ENCODE measurements at places on chromosomes 7 and 10.

DNA sequence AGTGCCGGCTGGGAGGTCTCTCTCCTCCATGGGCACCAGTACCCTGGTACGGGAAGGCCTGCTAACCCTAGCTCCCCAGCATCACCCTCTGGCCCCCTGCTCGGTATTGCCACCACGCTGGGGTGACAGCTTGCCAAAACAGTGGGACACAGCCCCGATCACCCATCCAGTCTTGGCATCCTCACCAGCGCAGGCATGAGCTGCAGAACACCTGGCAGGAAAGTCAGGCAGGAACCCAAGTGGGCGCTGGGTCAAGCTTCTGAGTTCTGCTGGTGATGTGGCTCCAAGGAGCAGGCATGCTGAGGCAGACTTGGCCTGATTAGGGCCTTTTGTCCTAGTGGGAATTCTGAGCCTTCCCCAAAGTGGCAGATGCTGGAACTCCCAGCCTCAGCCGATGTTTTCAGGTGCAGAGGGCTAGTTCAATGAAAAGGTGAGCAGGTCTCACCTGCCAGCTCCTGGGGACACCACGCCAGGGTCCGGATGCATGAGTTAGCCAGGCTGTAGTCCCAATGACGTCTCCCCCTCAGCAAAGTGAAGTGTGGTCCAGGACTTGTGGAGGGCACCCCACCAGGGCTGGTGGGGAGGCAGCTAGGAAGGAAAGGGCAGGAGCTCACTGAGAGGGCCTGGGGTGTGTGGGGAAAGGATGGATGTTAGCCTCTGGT is 8.5 kb upstream of the ZNF22 start:
- no peak for DNase-seq

DNA sequence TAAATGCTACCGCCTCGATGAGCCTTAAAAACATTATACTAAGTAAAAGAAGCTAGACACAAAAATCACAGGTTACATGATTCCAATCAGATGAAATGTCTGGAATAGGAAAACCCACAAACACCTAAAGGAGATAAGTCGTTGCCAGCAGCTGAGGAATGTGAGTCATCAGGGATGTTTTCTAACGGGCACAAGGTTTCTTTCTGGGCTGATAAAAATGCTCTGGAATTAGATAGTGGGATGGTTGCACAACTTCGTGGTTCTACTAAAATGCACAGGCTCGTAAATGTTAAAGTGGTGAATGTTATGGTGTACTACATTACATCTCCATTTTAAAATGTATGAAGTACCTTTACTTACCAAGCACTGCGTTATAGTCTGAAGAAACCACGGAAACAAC is 9.7 kb downstream of the ABLIM1 start:
- no peak for DNase-seq

- DNase-seq, result no peak
Observed at GRCh38 chr10:35041502-35041879, 48.6 kb downstream of the CUL2 start.

DNA sequence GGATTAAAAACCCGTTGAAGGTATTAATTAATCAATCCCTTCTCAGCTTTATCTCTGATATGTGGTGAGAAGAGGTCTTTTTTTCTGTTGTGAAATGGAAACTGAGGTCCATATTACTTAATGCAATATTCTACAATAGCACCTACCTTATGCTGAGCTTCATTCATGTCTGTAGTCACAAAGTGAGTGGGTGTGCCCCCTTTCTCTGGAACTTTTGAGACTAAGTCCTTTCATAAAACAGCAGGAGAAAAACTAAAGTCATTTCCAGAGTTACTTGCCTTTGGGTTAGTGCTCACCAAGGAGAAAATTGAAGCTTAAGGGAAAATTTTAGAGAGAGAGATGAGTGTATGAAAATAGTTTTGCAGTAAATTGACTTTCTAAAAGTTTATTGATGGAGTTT is 61.2 kb downstream of the EXOC4 start:
- no peak for DNase-seq

DNA sequence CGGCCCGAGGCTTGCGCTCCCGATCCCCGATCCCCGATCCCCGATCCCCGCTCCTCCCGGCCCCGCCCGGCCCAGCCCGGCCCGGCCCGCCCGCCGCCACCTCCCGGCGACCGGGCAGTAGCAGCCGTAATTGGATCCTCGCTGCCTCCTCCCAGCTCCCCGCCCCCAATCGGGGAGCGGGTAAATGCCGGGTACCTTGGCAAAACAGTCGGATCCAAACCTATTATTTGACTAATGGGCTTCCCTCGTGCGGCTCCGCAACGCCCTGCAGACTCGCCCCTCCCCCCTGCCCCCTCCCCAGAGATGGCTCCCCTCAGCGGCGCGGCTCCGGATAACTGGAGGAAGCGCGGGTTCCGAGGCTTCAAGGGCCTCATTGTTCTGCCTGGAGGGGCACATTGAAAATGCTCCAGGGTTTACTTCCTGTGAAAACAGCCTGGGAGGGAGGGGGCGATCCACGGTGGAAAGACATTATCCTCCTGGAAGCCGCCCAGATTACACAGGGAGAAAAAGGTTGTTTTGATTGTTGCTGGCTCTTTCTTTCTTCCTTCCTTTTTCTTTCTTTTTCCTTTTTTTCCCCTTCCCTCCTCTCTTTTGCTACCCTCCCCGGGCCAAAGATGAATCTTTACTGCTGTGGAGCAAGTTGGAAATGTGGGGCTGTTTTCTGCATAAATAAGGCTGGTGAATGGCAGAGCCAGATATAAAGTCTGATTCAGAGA is 94.7 kb upstream of the ZMIZ1 start:
- peak; percentile 58 for DNase-seq

GRCh38 chr7:88546808-88547207 is 212.7 kb upstream of the ZNF804B start:
- DNase-seq, result peak; percentile 35

- DNase-seq, result no peak
Observed at GRCh38 chr7:158556721-158557440, 30.7 kb downstream of the PTPRN2 start.

DNA sequence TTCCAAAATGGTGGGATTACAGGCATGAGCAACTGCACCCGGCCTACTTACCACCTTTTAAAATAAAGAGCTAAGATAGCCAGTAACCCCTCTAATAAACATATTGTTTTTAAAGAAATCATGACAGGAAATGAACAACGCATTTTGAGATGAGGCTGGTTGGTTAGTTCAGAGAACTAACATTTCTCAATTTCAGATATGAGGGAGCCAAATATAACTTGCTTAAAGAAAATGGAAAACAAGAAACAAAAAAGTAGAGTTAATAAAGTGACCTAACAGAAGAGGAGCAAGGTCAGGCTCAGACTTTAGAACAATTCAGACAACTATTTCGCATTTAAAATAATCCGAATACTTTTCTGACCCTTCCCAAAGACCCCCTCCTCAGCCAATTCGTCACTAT is 254.9 kb upstream of the PHF14 start:
- no peak for DNase-seq

DNA sequence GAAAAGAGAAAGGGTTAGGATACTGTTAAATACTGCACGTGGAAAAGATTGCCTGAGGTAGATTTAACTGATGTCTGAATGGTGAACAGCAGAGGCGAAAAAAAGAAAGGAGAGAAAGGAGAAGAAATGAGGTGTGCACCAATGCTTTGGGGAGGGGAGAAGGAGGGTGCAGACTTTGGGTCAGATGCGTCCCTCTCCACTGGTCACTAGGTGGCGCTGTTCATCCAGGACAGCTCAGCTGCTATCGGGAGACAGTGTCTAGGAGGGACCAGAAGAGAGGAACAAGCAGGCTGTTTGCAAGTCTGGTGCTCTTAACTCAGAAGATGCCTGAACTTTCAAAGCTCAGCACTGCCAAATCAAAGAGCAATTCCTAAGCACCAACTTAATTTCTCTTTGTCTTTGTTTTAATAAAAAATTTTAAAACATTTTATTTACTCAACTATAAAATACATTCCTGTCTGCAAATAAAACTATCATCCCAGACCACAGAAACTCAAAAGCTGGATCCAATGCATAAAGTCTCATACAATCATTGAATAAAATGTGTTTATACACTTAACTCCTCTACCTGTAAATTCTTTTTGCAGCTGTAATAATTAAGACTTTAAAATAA is 83.9 kb upstream of the PDLIM1 start:
- DNase-seq, result peak; percentile 78

- DNase-seq, result no peak
Observed at GRCh38 chr10:62736168-62736546, 68.4 kb upstream of the ADO start.

DNA sequence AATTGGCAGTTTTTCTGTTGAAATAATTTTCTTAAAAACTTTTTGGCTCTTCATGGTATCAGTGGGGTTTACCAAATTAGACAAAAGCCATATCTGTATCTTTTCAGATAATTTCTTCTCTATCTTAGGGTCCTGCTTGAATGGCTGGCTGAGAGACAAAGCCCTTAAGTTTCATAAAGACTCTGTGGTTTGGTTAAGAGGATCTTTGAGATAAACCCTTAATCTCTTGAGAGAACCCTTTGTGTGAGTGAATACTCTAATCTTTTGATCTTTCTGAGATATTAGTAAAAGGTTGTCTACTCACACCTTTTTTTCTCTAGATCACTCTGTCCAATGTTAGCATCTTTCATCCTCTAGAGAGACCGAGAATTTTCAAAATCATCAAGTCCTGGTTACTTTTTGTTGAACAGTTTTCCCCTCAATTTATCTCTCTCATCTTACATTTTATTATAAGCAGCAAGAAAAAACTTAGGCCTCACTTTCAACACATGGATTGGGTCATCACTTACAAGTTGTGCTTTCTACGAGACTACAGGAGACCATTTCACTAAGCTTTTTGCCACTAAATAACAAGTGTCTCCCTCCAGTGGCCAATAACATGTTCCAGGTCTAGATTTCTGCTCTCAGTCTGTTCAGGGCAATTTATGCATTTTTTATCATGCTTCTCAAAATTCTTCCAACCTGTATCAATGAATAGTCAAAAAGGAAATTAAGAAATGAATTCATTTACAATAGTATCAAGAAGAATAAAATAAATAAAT is 28.4 kb downstream of the DNAJC9 start:
- DNase-seq, result no peak

DNA sequence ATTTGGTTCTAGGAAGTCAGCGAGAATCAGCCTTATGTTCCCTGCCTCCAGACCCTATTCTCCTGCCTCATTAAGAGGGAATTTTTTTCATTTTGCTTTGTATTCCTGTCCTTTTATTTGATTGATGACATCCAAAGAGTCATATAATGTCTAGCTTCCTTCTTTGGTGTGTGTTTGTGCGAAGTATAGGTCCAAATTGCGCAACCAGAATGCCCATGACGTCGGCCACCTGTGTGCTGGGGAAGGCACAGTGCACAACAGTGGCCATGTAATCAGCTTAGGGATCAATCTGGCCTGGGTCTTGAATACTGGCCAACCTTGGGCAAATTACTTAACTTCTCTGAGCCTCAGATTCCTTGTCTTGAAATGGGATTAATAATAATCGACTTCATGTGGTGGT is 206.2 kb downstream of the VTI1A start:
- no peak for DNase-seq

DNA sequence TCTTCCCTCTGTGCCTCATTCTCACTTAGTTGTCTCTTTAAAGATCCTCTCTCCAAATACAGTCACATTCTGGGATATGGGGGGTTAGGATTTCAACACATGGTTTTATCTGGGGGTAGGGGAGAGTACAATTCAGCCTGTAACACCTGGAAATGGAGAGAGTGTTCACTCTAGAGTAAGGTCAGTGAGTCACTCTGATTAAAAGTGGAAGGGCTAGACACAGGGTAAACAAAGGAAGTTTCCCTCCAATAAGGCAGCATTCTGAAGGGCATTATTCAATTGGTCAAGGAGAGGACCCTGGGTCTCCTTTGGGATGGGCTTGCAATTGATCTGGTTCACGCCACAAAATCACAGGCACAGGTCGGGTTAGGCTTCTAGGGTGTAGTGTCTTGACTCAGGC is 232.8 kb upstream of the NPSR1 start:
- no peak for DNase-seq

- DNase-seq, result no peak
Observed at GRCh38 chr10:124578231-124579010, 116.8 kb downstream of the LHPP start.

- DNase-seq, result no peak
Observed at GRCh38 chr7:117210397-117210796, 112.5 kb downstream of the WNT2 start.

- no peak for DNase-seq
Observed at GRCh38 chr7:78225534-78225933, 427.0 kb downstream of the PHTF2 start.

- DNase-seq, result no peak
Observed at GRCh38 chr7:143002106-143002505, 24.8 kb downstream of the OR9A2 start.

DNA sequence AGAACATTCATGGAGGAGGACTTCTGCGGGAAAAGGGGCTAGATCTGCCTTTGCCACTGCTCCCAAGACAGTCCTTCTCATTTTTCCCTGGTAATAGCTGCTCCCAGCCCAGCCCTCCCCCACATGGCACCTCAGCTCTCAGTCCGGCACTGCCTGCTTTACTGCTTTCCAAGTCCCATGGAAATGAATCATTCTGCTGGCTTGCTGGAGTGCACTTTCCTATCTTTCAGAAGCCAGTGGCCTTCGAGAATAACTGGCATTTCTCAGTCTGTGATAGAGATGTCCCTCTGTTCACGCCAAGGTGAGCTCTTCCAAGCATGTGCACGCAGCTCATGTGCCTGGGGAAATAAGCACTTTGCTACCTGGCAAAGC is 61.4 kb downstream of the SYPL1 start:
- DNase-seq, result no peak

GRCh38 chr7:24668927-24669635 is 88.2 kb downstream of the GSDME start:
- no peak for DNase-seq

DNA sequence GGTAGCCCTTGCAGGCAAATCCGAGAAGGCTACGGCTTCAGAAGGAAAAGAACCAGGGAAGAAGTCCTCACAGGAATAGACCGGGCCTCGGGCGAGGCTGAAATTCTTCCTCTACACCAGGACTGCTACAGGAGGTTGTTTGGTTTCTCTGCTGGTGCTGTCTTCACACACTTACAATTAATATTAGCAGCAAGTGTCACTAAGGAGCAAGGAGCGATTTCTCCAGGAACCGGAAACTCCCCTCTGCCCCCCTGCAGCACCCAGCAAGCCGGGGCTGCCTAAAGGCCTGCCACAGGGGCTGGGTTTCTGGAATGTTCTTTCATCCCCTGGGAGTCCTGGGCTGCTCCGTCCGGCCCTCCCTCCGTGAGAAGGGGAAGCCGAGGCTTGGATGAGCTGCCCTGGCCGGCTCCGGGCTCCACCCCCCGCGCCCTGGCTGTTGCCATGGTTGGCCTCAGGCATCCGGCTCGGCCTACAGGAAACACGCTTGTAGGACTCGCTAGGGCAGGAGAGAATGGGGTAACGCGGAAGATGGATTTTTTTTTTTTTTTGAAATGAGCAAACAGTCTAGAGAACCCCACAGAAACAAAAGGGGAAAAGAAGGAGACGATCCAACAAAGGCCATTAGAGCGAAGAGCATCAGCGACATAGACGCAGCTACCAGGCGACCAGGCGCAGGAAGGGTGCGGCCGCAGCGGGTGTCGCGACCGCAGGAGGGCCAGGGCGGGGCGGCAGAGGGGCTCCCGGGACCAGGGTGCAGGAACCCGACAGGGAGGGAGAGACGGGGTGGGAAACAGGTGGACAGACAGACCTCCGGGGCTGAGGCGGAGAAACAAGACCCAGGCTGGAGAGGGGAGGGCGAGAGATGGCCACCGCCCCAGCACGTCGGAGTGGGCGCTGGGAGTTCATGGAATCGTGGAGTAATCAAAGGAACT is 33.0 kb downstream of the EN2 start:
- DNase-seq, result peak; percentile 68

GRCh38 chr10:113087165-113088029 is 137.3 kb downstream of the TCF7L2 start:
- no peak for DNase-seq
